Thyroid gland (tissue), 4 donors: ENCODE measurements at places on chromosomes 3 and 15. TPM values are rescaled to one million over a fixed set of nuclear protein-coding genes. Genes with fewer than 3 reads are reported as not detected.

GRCh38 chr3:53823026-53823955 lies 22.9 kb downstream of the CHDH start:
- H3K4me3 ChIP-seq, result no peak overlapping the region
- no peak for DNase-seq
- no peak overlapping the region for H3K27ac ChIP-seq
- no peaks in the 10 kb centered on the region for H3K4me1 ChIP-seq
- no peaks in the 10 kb centered on the region for H3K27me3 ChIP-seq

DNA sequence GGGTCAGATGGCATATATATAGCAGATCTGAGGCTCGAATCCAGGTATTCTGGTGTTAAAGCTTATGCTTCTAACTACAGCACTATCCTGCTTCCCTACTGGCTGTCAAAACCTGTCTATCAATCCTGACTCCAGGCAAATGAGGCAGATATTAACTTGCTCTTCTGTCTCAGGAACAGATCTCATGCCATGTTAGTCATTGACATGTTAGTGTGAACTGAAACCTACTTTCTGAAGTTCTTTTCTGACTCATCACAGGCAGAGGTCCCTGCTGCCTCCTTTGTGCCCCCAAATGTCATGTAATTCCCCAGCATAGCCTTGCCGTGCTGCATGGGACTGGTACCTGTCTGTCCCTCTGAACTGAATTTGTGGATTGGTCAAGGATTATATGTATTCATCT lies 125.0 kb upstream of the SMAD3 start:
- H3K36me3 ChIP-seq, result no peaks in the 10 kb centered on the region
- H3K27ac ChIP-seq, result no peak overlapping the region
- no peak overlapping the region for H3K4me3 ChIP-seq
- H3K4me1 ChIP-seq, result no peaks in the 10 kb centered on the region

DNA sequence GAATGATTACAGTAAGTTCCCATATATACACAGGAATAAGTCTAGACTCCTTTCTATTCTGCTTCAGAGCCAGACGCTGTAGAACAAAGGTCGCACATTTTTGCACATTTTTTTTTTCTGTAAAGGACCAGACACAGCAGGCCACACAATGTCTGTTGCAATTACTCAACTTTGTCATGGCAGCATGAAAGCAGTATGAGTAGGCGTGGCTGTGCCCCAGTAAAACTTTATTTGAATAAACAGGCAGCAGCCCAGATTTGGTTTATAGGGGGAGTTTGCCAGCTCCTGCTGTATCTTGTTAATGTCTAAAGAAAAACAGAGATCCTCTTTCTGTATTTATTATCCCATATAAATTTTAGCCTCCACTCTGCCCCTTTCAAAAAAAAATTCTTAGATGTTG lies 708.3 kb downstream of the FHIT start:
- no peak for DNase-seq
- H3K4me1 ChIP-seq, result no peaks in the 10 kb centered on the region
- no peak overlapping the region for H3K4me3 ChIP-seq
- no peaks in the 10 kb centered on the region for H3K27me3 ChIP-seq

GRCh38 chr15:39580485-39581241 lies at the start of gene THBS1:
Gene THBS1 (plus strand): TSS chr15:39581079. CDS start chr15:39581858, 779 bp downstream.
- peak within 1 kb of the TSS; percentile 64 for H3K27ac ChIP-seq
- peak; percentile 82 for DNase-seq
- peak within 1 kb of the TSS; percentile 22 for H3K4me3 ChIP-seq

C2CD4A gene
- total RNA-seq, result 0.25 TPM

SYNPR gene
- 0.13 TPM for total RNA-seq

ERC2 gene
- total RNA-seq, result 8.8 TPM

DNA sequence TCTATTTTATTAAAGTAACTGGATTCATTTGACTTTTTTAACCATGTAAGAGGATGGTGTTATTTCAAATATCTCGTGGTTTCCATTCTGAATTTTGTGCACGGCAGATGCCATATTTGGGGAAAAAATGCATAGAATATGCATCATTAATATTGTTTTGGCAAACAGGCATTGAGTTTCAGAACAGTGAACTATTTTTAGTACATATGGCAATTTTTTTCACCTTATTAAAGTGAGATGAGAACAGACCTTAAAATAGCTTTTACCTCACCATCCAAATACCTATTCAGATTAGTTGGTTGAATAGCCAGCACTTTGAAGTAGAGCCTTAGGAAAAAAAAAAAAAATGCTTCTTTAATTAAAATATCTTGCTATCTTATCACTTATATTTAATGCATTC lies 117.3 kb upstream of the FLNB start:
- no peak for DNase-seq
- H3K27ac ChIP-seq, result peak overlapping the region; percentile 95
- H3K27me3 ChIP-seq, result no peaks in the 10 kb centered on the region
- no peaks in the 10 kb centered on the region for H3K36me3 ChIP-seq
- H3K4me3 ChIP-seq, result no peak overlapping the region

DNA sequence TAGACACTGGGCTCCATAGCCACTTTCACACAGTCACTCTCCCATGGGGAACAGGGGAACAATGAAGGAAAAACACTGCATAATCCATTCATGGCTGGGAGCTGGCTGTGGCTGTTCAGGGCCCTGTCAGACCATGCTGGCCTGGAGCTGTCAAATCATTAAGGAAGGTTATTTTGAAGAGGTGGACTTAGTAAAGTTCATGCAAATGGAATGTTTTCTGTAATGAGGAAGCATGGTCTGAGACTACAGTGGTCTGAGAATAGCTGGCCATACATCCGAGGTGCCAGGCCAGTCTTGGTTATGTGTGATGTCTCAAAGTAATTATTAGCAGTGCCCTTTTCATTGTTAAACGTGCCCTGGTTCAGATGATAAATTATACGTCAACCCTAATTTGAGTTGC lies 117.1 kb upstream of the MRPS22 start:
- DNase-seq, result no peak

GRCh38 chr3:147030274-147030673 lies 376.1 kb downstream of the ZIC4 start:
- no peak overlapping the region for H3K4me3 ChIP-seq
- H3K27me3 ChIP-seq, result no peaks in the 10 kb centered on the region
- DNase-seq, result no peak
- no peak overlapping the region for H3K27ac ChIP-seq
- H3K4me1 ChIP-seq, result no peaks in the 10 kb centered on the region

PPP2R3A gene
- total RNA-seq, result 8.7 TPM

DUOXA1 gene
- 146 TPM for total RNA-seq

DNA sequence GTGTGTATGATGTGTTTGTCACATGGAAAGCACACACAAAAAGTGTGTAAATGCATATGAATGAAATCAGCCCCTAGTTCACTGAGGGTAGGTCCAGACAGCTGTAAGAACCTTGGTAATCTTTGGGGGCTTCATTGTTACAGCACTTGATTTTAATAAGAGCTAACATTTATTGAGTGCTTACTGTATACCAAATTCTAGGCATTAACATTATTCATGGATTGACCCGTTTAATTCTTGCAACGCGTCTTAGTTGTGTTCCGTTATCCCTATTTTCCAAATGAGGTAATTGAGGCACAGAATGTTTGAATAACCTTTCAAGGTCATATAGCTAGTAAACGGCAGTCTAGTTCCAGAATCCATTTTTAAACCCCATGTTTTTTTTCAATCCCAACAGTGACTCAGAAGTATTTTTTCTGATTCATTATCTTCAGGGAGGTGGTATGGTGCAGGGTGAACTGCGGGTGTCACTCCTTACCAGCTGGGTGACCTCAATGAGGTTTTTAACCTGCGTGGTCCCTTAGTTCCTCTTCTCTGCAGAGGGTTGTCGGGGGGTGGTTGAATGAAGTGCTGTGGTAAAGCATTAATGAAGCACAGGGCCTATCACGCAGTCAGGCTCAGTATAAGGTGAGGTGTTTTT lies 14.2 kb downstream of the RAB8B start:
- H3K36me3 ChIP-seq, result no peaks in the 10 kb centered on the region
- peaks cover 7% of the 10 kb centered on the region for H3K4me1 ChIP-seq
- no peak overlapping the region for H3K27ac ChIP-seq
- H3K27me3 ChIP-seq, result no peaks in the 10 kb centered on the region
- no peak for DNase-seq

GUCA1C gene
- total RNA-seq, result not detected

DNA sequence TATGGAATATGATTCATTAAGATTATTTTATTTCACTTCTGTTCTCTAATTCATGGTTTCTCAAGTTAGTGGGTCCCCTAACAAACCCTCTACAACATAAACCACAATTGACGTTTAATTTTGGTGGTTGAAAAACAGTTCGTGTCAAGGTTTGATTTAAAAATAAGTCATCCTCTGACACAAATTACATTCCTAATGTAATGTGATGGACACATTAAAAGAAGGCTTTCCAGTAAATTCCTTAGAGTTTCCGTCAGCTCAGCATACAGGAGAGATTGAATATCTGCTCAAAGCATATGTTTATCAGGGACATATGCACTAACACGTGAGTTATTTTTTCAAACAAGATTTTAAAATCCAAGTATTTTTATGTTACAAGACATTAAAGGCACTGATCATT lies 626.5 kb upstream of the ADAMTS9 start:
- no peak overlapping the region for H3K4me3 ChIP-seq
- peaks cover 13% of the 10 kb centered on the region for H3K4me1 ChIP-seq
- no peak overlapping the region for H3K27ac ChIP-seq
- no peaks in the 10 kb centered on the region for H3K36me3 ChIP-seq
- DNase-seq, result no peak

- no peaks in the 10 kb centered on the region for H3K4me1 ChIP-seq
- no peak for DNase-seq
- H3K4me3 ChIP-seq, result no peak overlapping the region
These were observed 8.6 kb upstream of the CTNNB1 start for GRCh38 chr3:41190509-41191284.

MITF gene
- total RNA-seq, result 29.5 TPM

SNTN gene
- total RNA-seq, result not detected

DNA sequence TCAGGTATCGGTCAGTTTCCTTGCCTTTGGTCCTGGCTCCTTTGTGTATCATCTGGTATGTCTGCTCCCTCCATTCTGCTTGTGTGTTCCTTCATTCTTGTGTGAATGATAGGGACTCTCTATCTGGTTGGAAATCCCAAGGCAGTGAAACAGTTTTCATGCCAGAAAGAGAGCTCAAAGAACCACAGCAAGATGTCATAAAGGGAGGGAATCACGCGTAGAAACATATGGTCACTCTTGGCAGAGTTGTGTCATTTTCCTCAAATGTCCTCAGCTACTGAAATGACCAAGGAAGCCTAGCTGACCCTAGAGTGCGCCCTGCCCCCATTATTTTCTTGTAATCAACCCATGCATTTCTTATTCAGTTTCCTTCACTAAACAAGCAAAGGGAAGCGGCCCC lies 48.0 kb downstream of the RASGRP1 start:
- no peak for DNase-seq
- H3K27ac ChIP-seq, result no peak overlapping the region
- H3K4me1 ChIP-seq, result no peaks in the 10 kb centered on the region

CCDC13 gene
- total RNA-seq, result 5.2 TPM

COMMD4 gene
- total RNA-seq, result 63.2 TPM

- no peak for DNase-seq
- H3K4me1 ChIP-seq, result no peaks in the 10 kb centered on the region
- H3K27me3 ChIP-seq, result no peaks in the 10 kb centered on the region
- no peak overlapping the region for H3K4me3 ChIP-seq
These were observed 72.7 kb upstream of the CHRNA7 start for GRCh38 chr15:31957581-31957980.

CRELD1 gene
- total RNA-seq, result 70.1 TPM

GDPGP1 gene
- total RNA-seq, result 18.8 TPM

DNA sequence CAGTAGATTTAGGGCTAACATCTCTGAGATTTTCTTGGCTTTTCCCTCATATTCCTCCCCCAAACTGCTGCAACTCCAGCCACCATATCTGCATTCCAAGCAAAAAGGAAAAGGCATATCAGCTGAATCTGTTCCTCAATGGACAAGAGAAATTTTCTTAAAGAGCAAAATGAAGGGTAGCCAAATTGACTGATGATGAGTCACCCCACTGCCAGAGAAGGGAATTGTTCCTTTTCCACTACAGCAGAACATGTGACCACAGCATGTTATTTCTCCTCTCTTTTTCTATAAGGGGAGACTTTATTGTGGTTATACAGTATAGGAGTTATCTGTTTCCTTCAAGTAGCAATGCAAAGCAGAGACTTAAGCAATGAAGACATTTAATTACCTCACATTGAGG lies 172.5 kb downstream of the MTHFS start:
- H3K27me3 ChIP-seq, result no peaks in the 10 kb centered on the region
- no peak overlapping the region for H3K4me3 ChIP-seq
- no peak overlapping the region for H3K27ac ChIP-seq
- H3K36me3 ChIP-seq, result no peaks in the 10 kb centered on the region

STX19 gene
- total RNA-seq, result not detected

CCDC71 gene
- total RNA-seq, result 59.2 TPM
